SW 1271 (cell line): ENCODE measurements at places on chromosomes 7 and 10.

GRCh38 chr7:67438913-67439505, 442.4 kb downstream of the TYW1 start:
- DNase-seq = no peak

GRCh38 chr7:70314221-70314620, 715.9 kb downstream of the AUTS2 start:
- no peak for DNase-seq

DNA sequence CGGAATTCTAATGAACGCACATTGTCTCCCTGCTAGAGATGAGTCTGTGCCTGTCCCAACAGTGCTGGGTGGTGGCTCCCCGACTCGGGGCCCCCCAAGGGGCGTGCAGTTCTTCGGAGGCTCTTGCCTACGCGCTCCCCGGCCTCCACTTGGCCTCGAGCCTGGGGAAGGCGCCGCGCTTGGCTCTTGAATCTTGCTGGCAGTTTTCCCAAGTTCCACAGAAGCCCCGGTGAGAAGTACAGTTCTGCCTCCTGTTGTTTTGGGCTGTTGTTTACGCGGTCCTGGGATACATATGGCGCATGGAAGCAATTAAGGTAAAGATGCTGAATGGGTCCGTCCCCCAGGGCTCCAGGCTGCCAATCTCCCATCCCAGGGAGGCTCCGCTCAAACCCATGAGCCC, 32.6 kb upstream of the UNCX start:
- no peak for DNase-seq

- no peak for DNase-seq
Observed at GRCh38 chr7:96471606-96472005, 149.7 kb upstream of the SLC25A13 start.

- no peak for DNase-seq
Observed at GRCh38 chr10:73136627-73137026, 26.4 kb downstream of the NUDT13 start.

- DNase-seq = no peak
Observed at GRCh38 chr7:87170828-87171227, 18.6 kb downstream of the DMTF1 start.

GRCh38 chr7:151631570-151631952, 111.9 kb upstream of the RHEB start:
- peak; percentile 62 for DNase-seq

GRCh38 chr7:36945612-36946400, 221.5 kb upstream of the AOAH start:
- DNase-seq = no peak

DNA sequence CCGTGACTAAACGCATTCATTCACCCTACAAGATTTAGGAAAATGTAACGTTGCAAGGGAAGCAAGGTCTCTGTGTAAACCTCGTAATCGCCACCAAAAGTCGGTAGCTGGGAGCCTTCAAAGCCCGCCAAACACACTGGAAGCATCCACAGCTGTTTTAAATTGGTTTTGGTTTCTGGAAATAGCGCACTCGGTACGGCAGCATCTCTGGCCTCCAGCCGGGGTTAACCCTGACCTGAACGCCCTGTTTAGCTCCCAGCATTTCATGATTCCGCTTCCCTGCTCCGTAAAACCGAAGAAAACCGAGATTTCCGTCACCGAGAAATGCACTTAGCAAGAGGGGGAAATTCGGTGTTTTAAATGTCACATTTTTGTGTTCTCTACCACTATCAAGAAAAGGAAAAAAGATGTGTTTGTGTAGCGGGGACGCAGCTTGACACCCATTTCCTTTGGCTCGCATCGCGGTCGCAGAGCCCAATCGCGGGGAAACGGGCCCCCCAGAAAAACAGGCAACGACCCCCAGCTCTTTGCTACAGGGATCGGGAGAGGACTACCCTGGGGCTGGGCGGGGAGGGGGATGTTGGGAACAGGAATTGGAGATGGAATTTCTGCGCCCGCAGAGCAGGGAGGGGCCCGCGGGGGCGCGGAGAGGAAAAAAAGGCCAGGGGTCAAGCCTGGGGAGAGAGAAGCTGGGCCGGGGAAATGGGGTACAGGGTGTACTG, 646 bp downstream of the SGCE start:
- DNase-seq = no peak

- DNase-seq = no peak
Observed at GRCh38 chr10:27833792-27834191, 88.2 kb upstream of the MKX start.

DNA sequence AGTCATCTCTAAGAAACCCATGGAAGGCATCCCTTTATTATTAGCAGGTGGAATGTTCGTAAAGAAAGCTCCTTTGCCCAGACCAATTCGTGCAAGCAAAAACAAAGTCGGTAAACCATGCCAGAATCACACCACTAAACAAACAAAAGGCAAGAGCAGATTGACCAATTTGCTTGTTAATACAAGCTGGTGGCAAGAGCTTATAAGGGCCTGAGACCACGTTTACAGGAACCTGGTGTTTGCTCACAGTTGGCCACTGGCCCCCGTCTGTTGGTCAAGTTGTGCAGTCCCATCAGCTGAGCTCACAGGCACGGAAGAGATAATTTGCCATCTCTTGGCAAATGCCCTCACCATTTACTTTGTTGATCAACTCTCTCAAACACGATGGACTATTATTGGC, 342.2 kb upstream of the MKI67 start:
- no peak for DNase-seq

DNA sequence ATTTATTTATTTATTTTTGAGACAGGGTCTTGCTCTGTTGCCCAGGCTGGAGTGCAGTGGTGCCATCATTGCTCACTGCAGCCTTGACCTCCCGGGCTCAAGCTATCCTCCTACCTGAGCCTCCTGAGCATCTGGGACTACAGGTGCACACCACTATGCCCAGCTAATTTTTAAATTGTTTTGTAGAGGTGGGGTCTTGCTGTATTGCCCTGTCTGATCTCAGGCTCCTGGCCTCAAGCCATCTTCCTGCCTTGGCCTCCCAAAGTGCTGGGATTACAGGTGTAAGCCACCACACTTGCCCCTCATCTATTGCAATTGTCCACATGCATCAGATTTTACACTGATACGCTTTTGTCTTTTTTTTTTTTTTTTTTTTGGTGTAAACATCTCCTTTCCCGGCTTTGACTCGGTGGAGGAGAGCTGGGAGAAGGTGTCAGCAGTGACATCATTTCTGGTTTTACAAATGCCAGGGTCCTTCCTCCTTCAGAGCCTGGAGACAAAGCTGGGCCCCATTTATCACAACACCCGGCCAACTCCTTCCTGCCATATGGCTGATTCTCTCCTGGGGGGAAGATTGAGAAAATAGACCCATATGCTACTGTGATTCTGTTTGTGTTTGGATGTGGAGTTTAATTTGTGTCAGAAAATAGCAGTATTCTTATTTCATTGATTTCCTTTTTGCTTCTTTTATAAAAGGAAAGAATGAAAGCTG, 61.3 kb downstream of the GALNT17 start:
- DNase-seq = no peak

GRCh38 chr10:16848562-16849154, 31.4 kb upstream of the RSU1 start:
- DNase-seq = no peak
